NCI-H1436 treated with DMSO at 0.1 percent for 48 hours (cell line): ENCODE measurements at places on chromosomes 4 and X.
A peak's percentile ranks its signal among the peaks of the same experiment; 100 is the strongest.

DNA sequence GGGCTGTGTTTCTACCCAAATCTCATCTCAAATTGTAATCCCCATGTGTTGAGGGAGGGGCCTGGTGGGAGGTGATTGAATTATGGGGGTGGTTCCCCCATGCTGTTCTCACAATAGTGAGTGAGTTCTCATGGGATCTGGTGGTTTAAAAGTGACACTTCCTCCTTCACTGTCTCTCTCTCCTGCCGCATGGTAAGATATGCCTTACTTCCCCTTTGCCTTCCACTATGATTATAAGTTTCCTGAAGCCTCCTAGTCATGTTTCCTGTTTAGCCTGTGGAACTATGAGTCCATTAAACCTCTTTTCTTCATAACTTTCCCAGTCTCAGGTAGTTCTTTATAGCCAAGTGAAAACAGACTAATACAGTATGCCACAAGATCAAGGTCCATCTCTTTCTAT, 70.0 kb upstream of the MSX1 start:
- no peak for DNase-seq

DNA sequence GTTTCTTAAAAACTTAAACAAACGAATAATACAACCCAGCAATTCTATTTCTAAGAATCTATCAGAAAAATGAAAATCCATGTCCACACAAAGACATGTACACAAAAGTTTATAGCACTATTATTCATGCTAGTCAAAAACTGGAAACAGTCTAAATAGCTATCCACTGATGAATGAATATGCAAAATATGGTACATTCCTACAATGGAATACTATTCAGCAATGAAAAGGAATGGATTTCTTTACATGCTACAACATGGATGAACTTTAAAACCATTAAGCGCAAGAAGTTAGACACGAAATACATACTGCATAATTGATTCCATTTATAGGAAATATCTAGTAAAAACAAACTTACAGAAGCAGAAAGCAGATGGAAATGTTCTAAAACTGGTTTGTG, 43.3 kb downstream of the HELT start:
- no peak for DNase-seq

GRCh38 chr4:175539498-175539897, 272.6 kb downstream of the GPM6A start:
- DNase-seq, result no peak

DNA sequence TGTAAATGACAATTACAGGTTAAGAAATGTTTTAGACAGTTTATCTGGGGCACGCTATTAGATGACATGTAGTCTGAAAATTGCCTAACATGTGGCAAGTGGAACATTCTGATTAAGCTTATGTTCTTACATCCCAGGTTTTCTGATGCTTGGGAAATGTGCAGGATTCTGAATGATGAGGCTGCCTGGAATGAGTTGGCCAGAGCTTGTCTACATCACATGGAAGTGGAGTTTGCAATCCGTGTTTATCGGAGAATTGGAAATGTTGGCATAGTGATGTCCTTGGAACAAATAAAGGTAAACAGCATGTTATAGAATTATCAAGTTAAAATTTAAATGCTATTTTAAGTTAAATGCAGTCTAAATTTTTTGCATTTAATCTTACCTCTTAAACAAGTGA, 49.3 kb downstream of the WDR19 start:
- DNase-seq, result no peak

GRCh38 chrX:40104630-40104984, 6.8 kb upstream of the BCOR start:
- DNase-seq, result no peak

DNA sequence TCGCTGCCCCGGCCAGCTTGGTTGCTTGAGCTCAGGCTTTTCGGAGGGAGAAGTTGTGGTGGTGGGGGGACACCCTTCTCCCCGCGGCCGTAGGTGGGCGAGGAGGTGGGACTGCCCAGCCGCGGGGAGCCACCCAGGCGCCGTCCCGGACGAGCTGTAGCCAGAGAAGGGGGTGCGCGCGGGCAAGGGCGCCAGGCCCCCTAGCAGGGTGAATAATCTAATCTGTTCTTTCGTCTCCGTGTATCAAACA, 3.1 kb downstream of the MID1IP1 start:
- no peak for DNase-seq

DNA sequence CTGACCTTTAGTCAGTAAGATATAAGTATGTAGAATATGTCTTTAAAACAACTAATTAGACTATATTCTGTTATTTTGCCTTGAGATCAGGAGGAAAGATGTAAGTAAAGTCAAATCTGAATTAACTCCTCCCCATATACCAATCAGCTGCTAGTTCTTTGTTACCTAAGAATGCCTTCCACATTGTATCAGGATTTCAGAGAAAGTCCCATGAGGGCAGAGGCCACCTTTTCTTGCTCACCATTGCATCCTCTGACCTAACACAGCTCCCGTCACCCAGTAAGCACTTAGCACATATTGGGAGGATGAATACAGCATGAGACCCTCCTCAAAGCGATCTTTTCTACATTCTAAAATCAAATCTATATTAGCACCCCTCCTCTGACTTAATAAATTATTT, 87.0 kb downstream of the COL25A1 start:
- DNase-seq, result no peak

DNA sequence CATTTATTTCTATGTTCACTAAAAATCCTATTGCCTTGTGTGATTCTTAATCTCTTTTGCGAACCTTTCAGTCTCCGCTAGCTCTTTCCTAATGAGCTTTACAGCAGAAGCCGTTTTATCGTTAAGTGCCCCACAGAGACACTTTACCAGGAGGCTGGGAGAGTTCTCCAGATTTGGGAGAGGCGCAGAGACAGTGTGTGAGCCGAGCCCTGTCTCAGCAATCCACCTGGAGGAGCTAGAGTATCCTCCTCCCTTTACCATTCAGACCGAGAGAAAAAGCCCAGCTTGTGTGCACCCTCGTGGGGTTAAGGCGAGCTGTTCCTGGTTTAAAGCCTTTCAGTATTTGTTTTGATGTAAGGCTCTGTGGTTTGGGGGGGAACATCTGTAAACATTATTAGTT, 54.9 kb upstream of the MTM1 start:
- DNase-seq, result no peak

GRCh38 chr4:77952457-77952856, 89.8 kb downstream of the MRPL1 start:
- no peak for DNase-seq

DNA sequence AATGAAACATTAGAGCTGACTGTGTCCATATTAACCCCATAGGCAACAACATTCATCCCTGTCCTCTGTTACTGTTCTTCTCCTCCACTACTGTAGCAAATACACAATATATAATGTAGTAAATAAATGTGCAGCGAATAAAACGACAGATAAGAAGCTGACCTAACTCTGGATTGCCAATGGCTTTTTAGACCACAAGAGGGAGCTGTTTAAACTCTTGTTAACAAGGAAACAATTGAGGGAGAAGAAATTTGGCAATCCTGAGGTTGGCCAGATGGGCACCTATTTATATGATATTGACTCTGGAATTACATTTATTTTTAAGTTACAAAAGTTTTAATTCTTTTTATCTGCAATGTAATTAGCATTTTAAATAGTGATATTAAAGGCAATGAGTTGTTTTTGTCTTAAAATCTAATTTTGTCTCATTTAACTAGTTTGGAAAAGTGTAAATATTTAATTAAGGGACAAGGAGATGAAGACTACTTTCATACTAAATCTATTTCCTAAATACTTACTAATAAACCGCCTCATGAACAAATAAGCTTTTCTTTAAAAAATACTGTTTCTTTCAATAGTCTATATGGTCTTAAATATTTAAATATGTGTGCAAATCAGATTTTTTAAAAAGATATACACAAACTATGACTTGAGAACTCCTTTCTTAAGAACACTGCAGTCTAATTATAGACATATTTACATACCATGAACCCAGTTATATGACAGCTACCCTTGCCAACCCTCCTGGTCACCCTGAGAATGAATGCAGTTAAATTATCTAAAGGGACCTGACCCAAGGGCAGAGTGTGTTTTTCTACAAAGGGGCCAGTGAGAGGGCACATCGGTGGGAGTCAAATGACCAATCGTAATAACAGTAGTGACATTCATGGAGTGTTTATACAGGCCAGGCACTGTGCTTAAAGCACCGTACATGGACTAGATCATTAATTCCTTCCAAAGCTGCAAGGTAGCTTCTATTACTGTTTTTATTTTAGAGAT, 52.9 kb upstream of the HPF1 start:
- DNase-seq, result peak; percentile 59

GRCh38 chrX:84479086-84479485, 23.2 kb downstream of the HDX start:
- no peak for DNase-seq

DNA sequence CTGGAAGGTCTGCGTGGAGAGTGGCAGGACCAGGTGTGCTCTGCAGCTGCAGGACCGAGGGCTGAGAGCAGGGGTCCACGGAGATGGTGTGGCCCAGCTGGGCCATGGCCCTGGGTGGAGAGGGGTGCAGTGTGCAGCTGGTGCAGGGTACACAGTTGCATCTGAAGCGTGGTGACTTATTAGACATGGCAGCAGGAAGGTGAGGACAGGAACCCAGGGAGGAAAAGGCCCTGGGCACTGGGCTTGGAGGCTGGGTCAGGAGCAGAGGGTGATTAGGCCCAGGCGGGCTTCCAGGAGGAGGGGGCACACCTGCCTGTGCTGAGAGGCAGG, 214.6 kb upstream of the PSAPL1 start:
- DNase-seq, result no peak

DNA sequence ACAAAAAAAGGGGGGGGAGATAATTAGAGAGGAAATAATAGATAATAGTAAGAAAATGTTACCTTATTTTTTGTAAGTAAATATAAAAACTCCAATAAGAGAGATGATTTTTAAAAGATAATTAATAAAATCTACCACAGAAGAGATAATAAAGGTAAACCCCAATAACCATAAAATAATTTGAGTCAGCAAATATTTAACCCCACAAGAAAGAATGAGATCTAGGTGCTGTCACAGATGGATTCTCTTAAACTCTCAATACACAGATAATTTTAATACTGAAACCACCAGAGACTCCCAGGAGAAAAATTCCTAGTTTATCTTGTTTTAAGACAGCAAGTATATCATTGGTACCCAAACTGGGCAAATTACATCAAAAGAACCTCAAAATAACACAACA, 341.4 kb downstream of the ANK2 start:
- no peak for DNase-seq

- DNase-seq, result no peak
These were observed 49.1 kb downstream of the TMEM165 start for GRCh38 chr4:55444827-55445226.

- no peak for DNase-seq
These were observed 4.1 kb downstream of the JADE3 start for GRCh38 chrX:46916273-46916672.

- DNase-seq, result no peak
These were observed 1464.0 kb downstream of the PCDH7 start for GRCh38 chr4:32184186-32184585.

DNA sequence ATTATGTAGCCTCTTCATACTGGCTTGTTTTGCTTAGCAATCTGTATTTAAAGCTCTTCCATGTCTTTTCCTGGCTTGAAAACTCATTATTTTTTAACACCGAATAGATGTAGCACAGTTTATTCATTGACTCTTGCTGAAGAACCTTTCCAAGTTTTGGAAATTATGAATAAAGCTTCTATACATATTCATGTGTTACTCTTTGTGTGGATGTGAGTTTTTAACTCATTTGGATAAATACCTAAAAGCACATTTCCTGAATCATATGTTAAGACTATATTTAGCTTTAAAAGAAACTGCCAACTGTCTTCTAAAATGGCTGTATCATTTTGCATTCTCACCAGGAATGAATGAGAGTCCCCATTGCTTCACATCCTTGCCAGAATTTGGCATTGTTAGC, 2061.7 kb upstream of the AGA start:
- DNase-seq, result no peak

GRCh38 chrX:68832101-68832416, 3.2 kb downstream of the EFNB1 start:
- no peak for DNase-seq

GRCh38 chrX:85065512-85066198, 62.0 kb downstream of the APOOL start:
- DNase-seq, result no peak

DNA sequence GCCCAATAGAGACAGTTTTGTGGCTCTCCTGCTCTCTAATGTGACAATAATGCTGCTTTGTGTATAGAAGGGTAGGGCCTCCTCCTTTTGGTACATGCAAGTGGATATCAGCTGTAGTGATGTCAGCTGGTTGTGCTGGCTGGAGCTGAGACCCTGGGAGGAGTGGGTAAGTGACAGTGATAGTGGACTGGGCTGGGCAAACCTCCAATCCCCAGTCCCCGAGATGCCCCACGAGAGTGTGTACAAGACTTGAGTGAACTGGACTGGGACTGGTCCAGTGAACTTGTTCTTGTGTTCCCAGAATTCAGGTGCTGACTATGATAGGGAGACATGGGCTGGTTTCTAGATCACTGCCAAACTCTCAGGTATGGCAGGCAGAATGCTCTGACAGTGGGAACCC, 583.6 kb upstream of the PCDH10 start:
- no peak for DNase-seq

- DNase-seq, result no peak
These were observed 142.9 kb upstream of the MBNL3 start for GRCh38 chrX:132631579-132632232.

DNA sequence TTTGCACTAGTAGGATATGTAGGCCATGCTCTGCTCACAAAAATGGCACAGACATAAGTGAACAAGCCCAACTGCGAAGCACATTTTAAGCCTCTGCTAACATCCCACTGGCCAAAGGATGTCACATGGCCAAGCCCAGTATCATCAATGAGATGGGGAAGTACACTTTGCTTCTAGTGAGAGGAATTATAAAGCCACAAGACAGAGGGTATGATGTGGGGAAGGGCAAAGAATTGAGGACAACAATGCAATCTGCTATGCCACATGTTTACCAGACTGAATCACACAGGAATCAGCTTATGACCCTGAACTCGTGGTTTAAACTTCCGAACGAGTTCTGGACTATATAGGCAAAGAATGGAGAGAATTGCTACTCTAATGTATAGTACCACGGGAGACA, 39.1 kb downstream of the SUPT20HL1 start:
- DNase-seq, result no peak

DNA sequence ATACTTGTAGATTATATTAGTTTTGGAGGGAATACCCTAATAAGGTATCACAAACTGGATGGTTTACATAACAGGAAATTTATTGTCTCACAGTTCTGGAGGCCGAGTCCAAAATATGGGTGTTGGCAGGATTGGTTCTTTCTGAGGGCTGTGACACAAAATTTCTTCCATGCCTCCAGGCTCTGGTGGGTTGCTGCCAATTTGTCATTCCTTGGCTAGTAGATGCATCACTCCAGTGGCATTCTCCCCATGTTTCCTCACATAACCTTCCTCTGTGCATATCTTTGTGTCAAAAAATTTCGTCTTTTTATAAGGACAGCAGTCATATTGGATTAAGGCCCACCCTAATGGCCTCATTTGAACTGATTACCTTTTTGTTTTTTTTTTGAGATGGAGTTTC, 49.3 kb downstream of the APELA start:
- no peak for DNase-seq

- DNase-seq, result no peak
These were observed 100.6 kb downstream of the CHIC2 start for GRCh38 chr4:53963781-53964180.

GRCh38 chr4:55406545-55406944, 10.8 kb downstream of the TMEM165 start:
- DNase-seq, result no peak

GRCh38 chr4:1008840-1009541, 2.4 kb upstream of the FGFRL1 start:
- DNase-seq, result no peak
